HAP-1 (cell line): ENCODE measurements at places on chromosomes 2 and 18.

DNA sequence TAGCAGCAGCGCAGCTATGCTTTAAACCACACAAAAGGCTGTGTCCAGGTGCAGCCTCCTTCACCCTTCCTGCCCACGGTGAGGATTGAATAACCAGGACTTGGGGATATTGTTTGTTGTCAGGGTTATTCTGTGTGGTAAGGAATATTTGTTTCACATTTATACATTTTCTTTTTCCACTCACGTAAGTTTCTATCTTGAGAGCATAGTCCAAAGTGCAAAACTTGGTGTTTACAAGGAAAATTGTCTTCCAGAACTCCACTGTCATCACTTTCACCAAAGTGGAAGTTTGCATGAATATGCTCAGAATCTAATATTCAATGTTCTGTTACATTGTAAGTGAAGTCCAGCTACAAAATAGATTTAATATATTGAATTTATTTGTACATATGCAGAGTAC is 26.4 kb downstream of the NAPG start:
- no peak for DNase-seq

DNA sequence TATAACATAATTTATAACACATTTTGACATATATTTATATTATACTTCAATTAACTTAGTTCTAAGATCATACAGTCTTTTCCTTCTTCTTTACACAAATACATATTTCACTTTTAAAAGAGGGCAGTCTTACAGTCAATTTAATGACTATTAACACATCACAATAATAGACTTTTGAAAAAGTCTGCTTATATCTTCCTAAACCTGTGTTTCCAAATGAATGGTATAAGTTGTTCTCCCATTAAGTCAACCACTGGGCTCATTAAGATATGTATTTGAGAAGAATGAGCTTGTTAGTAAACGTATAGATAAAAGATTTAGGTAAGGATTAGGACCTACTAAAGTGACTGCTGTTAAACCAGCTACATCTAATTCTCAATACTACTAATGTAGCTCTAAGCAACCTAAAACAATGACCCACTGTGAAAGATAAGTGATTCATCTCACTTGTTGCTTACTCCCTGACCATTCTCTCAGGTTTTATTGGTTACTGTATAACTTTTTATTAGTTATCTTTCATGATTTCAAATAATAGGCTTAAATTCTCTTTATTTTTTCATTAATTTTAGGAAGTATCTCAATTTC is 27.0 kb downstream of the SLC40A1 start:
- no peak for DNase-seq

GRCh38 chr2:175626796-175627195 is 375.3 kb downstream of the LNPK start:
- no peak for DNase-seq

GRCh38 chr2:219387306-219388120 is at the start of gene DNPEP:
TSS of gene DNPEP (minus strand) at chr2:219387912. CDS start at chr2:219387794, 118 bp downstream.
- DNase-seq, result peak; percentile 87

DNA sequence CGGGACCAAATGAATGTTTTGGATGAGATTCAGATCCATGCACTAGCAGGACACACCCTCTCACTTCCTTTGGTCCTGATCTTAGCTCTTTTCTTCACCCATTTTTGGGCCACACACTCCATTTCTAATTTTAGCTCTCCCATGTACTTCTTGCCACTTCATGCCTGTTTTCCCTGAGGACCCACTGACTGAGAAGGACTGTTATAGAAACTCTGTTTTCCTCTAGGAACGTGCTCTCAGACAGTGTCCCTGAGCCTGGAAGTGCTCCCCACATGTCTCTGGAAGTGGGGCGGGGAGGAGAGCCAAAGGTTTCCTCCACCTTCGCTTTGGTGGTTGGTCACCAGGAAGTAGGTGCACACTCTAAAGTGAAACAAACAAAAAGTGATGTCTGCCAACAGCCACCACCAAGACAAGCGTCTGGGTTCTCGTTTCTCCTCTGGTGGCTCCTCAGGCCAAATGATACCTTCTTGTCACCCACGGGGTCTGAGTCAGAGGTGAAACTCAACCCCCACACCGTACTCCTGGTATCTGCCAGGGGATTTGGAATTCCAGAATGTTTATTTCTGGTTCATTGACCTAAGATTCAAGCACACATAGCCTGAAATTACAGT is 74.7 kb downstream of the MERTK start:
- DNase-seq, result no peak

DNA sequence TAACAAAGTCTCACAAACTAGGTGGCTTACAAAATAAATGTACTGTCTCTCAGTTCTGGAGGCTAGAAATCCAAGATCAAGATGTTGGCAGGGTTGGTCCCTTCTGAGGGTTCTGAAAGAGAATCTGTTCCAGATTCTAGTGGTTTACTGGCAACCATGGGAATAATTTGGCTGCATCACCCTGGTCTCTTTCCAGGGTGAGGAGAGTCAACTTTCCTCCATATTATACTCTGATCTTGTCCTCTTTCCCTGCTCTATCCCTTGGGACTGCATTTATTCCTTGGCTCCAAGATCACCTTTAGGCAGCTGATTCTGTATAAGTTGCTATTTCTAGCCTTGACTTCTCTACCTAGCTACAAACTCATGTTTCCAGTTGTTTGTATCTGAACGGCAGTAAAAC is 35.2 kb downstream of the SLC40A1 start:
- DNase-seq, result no peak

- DNase-seq, result no peak
Observed at GRCh38 chr2:18444806-18445205, 115.6 kb downstream of the RDH14 start.

DNA sequence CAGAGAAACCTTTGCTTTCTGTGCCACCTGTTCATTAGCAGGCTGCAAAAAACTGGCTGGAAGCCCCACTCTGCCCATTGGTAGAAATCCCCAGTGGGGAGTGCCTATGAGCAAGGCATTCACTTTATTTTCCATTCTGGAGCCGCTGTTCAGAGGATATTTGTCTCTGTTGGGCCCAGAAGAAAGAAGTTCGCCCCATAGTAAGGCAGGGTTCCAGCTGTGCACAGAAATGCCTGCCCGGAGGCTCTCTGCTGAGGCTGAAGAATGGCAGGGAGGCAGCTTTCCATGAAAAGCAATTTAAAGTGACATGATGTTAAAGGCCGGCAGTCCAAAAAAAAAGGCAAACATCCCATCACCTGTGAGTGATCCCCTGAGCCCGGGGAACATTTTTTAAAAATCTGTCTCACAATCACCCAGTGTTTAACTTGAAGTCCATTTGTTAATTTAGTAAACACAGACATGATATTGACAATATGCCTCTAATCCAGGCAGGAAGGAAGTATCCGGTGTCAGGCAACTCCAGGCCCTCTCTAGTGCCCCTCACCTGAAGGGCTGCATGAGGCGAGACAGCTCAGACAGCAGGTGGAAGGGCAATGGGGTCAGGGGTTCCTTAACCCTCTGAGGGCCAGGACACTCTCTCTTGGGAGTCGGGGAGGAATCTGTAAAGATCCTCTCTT is 265.1 kb upstream of the SIX2 start:
- DNase-seq, result no peak

DNA sequence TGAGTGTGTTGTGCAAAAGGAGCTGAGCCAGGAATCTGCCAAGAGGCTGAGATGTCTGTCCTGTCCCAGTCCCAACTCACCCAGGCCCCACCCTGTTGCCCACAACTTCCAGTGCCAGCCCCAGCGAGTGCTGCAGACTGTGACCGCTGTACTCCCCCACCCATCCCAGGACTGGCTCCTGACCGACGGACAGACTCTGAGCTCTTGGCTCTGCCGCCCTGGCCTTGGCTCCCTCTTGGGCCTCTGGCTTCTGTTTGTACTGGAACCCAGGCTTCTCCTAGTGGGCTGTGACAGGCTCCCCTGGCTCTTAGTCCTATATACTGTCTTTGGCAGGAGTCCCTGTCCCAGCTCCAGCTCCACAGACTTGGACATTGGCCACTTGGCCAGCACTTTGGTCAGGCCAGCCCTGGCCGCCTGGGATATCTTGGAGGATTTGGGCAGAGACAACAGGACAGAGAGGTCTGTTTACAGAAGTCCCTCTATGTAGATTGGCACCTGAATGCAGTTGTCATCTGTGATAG is 41.1 kb downstream of the ACOXL start:
- DNase-seq, result no peak

GRCh38 chr2:7986431-7986830 is 695.4 kb upstream of the ID2 start:
- no peak for DNase-seq

DNA sequence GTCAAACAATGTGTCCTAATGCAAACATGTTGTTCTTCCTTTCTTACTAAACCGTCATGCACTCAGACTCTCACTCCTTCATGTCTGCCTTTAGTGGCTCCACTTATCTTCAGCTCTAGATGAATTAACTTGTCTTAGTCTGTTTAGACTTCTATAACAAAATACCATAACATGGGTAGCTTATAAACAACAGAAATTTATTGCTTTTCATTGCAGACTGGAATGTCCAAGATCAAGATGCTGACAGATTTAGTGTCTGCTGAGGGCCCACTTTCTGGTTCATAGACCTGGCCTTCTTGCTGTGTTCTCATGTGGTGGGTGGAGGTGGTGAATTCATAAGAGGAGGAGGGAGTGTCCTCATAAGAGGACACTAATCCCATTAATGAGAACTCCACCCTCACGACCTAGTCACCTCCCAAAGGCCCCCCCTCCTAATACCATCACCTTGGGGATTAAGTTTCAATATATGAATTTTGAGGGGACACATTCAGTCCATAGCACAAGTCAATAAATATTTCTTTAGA is 32.3 kb downstream of the RALBP1 start:
- no peak for DNase-seq

DNA sequence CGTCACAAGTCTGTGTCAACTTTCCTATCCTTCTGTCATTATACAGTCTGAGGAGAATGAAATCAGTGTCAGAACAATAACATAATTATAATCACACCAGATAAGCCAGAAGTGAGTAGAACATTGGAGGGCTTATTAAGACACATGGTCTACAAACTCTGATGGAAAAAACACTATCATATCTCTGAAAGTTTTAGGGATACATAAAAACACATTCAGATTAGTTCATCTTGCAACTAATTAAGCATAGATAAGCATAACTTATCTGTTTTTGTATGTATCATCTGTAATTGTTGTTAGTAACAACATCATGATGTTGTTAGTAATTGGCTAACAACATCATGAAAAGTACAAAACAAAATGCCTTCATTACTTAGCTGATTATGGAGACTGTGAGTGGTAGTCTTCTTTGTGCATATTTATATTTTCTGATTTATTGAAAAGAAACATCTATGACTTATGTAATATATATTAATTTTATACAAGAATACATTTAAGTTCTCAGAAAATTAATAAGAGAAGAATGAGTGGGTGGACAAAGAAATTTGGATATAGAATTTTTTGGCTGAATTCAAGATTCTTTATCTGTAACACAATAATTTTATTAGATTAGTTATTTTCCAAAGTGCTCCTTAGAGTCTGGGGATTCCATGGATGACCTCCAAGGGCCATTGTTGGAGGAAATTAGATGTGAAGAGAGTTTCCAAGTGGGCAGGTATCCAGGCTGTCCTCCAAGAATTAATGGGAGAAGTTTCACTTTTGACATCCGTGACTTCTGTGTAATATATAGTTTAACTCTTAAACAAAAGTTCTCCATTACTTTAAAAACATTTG is 16.9 kb upstream of the CCDC102B start:
- no peak for DNase-seq

- DNase-seq, result no peak
Observed at GRCh38 chr2:120861576-120862191, 126.0 kb downstream of the GLI2 start.

DNA sequence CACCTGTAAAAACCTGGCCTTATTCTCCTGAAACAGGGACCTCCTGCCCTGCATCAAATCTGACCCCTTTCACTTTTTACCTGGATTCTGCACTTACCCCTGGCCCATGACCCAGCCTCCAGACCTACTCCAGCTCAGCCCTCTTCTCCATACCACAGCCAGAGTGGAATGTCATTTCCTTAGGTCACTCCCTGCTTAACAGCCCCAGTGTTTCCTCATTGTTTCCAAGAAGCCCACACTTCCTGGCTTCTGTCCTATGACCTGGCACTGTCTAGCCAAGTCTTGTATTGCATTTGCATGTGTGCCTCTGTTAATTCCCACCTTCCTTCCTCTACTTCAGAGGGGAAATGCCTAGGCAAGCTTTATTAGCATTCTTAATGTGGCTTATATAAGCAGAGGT is 51.4 kb upstream of the TRIB2 start:
- DNase-seq, result no peak

- no peak for DNase-seq
Observed at GRCh38 chr18:26059357-26059756, 31.1 kb downstream of the SS18 start.

DNA sequence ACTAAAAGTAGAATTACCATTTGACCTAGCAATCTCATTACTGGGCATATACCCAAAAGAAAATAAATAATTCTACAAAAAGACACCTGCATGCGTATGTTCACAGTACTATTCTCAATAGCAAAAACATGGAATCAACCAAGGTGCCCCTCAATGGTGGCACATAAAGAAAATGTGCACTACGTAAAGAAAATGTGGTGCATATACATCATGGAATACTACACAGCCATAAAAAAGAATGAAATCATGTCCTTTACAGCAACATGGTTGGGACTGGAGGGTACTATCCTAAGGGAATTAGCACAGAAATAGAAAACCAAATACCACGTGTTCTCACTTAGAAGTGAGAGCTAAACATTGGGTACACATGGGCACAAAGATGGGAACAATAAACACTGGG is 250.7 kb upstream of the TNP1 start:
- DNase-seq, result no peak

- no peak for DNase-seq
Observed at GRCh38 chr2:240441993-240442411, 6.5 kb downstream of the GPC1 start.

DNA sequence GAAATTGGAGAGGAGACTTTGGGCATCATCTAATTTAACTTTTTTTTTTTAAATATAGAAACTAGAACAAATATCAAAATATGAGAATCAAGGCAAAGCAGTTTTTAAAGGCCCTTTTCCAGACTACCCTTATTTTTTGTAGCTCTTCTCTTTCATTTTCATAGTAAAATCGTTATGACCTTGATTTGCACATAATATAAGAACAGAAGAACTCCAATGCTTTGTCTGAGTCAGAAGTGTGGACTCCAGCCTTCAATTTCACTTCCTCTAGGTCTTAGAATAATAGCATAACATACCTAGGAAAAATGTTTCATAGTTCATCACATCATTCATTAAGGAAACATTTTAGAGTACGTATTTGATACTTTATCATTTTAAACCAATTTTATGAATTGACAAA is 74.4 kb downstream of the ANKRD12 start:
- DNase-seq, result no peak

- no peak for DNase-seq
Observed at GRCh38 chr2:149585166-149585885, 2.2 kb downstream of the MMADHC start.

- no peak for DNase-seq
Observed at GRCh38 chr2:36438449-36438977, 82.9 kb downstream of the CRIM1 start.

DNA sequence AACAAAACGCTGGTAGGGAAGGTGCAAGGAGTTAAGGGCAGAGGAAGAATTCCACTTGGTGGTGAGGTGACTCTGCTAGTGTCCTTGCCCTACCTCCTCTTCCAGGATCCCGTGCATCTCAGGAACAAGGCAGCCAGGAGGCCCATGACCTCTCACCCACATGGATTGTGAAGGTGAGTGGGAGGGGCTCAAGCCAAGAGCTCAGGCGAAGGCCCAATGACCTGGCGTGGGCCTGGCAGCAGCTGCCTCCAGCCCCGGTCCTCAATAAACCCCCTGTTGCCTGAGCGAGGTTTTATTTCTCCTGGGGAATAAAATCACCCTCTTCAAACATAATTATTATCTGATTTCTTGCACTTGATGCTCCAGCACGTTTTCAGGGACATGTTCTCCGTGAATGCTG is 28.2 kb downstream of the LAMA1 start:
- no peak for DNase-seq
